Mucosa of gallbladder (tissue), 1 donor: ENCODE measurements at places on chromosomes 5 and 9. TPM values are rescaled to one million over a fixed set of nuclear protein-coding genes. Genes with fewer than 3 reads are reported as not detected.

IFNA13 gene
- total RNA-seq, result not detected

TUSC1 gene
- total RNA-seq, result 10.9 TPM

QRFP gene
- not detected for total RNA-seq

SLC46A2 gene
- total RNA-seq, result 0.14 TPM

DNA sequence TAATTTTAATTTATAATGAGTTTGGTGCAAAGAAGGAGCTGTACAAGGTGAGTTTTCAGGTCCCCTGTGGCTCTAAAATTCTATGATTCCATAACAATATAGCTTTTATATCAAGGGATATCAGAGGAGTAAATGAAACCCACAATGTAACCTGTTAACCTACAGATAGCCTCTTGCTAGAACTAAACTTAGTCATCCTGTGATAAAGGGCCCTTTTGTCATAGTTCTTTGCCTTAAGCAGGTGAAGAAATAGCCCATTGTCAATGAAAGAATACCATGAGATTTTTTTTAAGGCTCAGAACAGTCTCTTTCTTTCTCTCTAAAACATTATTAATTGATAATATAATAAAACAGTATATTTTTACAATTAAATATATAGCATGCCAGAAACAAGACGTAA lies 127.8 kb downstream of the NFIB start:
- DNase-seq, result no peak

- no peak for DNase-seq
Measured at GRCh38 chr9:2849941-2850340, 6.0 kb upstream of the PUM3 start.
